ENCODE measurements at places on chromosomes 7 and 10.

DNA sequence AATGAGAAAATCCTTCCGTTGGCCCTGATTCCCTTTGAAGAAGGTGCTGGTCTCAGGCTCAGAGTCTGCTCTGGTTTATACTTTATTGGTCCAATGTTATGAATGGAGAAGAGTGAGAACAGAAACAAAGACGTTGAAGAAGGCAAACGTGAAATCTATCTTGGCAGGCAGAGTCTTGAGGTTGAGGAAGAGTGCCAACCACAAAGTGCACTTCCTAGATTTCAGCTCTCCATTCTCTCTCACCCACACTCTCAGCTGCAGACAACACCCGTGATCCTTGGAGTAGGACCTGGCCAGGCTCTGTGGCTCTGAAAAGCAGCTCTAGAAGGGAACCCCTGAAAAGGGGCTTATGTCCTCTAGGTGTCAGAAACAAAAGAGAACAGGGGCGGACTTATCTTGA is 128.9 kb upstream of the PLXNA4 start:
- H3K27ac ChIP-seq: no peak overlapping the region
- no peaks in the 10 kb centered on the region for H3K27me3 ChIP-seq
- no peaks in the 10 kb centered on the region for H3K36me3 ChIP-seq
- DNase-seq: no peak
- H3K4me1 ChIP-seq: no peaks in the 10 kb centered on the region

DNA sequence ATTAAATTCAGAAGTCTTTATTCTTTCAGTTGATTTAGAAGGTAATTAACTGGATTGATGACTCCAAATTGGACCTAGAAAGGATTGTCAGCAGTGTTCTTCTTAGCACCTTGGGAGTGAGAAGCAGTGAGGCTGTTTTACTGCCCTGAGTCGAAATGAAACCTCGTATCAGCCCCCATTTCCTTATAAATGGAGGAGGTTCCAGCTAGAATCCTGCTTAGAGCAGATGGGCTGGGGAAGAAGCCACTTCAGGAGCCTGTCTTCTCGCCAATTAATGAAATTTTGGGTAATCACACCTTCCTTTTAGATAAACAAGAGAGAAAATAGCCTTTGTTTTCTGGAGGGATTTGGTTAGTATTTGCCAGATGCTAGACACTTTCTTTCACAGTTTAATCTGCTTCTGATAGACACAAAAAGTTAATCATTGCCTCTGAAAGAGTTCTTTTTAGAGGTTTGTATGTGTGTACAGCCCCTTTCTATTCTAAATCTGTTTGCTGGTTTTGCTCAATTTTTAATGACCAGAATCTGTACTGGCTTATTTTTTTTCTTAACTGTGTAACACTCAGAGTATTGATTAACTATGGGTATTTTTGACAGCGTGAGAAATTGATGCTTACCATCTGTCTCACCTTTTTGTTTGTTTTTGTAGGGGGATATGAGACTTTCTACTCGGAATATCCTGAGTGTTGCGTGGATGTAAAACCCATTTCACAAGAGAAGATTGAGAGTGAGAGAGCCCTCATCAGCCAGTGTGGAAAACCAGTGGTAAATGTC is 4.6 kb downstream of the DUSP5 start:
- DNase-seq: no peak
- peak overlapping the region; percentile 93 for H3K27ac ChIP-seq
- peaks cover 83% of the 10 kb centered on the region for H3K4me1 ChIP-seq
- H3K4me3 ChIP-seq: peak overlapping the region; percentile 80
- peaks cover 7% of the 10 kb centered on the region for H3K36me3 ChIP-seq
- H3K27me3 ChIP-seq: peaks cover 8% of the 10 kb centered on the region

- no peaks in the 10 kb centered on the region for H3K27me3 ChIP-seq
- H3K4me3 ChIP-seq: no peak overlapping the region
- peak; percentile 34 for DNase-seq
- no peak overlapping the region for H3K27ac ChIP-seq
- peaks cover 7% of the 10 kb centered on the region for H3K36me3 ChIP-seq
Measured at GRCh38 chr10:119859420-119860258, 13.0 kb downstream of the MCMBP start.

- H3K27ac ChIP-seq: no peak within 1 kb of the TSS
- DNase-seq: no peak
- H3K4me3 ChIP-seq: peak within 1 kb of the TSS; percentile 36
- H3K36me3 ChIP-seq: no peaks in the 10 kb centered on the region
Measured at GRCh38 chr7:51316666-51317581, at the start of gene COBL. TSS of gene COBL (minus strand) at chr7:51316809. CDS start at chr7:51316633, 176 bp downstream.

- H3K27me3 ChIP-seq: no peaks in the 10 kb centered on the region
- H3K4me1 ChIP-seq: peaks cover 40% of the 10 kb centered on the region
- DNase-seq: no peak
- H3K36me3 ChIP-seq: peaks cover 10% of the 10 kb centered on the region
Measured at GRCh38 chr7:1893036-1893435, 223.0 kb downstream of the ELFN1 start.

Measured in immature natural killer cell (primary cell).